ENCODE measurements at places on chromosomes 2 and 18.
A peak's percentile ranks its signal among the peaks of the same experiment; 100 is the strongest.

- peak overlapping the region; percentile 10 for H3K27ac ChIP-seq
- peak; percentile 49 for ATAC-seq
- no peak overlapping the region for H3K4me3 ChIP-seq
- peaks cover 6% of the 10 kb centered on the region for H3K27me3 ChIP-seq
These were observed 71.7 kb downstream of the HS1BP3 start for GRCh38 chr2:20578895-20579825.

- H3K4me3 ChIP-seq, result peak overlapping the region; percentile 90
- peak overlapping the region; percentile 79 for H3K27ac ChIP-seq
- ATAC-seq, result peak; percentile 87
- H3K27me3 ChIP-seq, result no peaks in the 10 kb centered on the region
These were observed 901 bp downstream of the ICA1L start for GRCh38 chr2:202870431-202871299.

DNA sequence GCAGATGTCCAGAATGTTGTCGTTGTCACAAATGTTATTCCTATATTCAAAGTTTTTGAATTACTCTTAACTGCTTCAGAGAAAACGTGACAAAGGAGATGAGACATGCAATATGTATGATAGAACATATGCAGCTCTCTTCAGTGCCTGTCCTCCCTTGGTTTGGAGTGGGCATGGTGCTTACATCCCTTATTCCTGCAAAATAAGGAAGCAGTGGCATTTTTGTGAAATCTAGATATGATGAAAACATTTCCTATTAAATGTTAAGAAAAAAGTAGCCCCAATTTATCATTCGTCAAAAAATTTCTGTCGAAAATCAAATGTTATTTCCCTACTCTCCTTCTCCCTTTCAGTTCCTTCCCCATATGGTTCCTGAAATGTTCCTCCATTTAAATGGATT lies 457.5 kb upstream of the FANCL start:
- peaks cover 6% of the 10 kb centered on the region for H3K4me1 ChIP-seq
- no peak overlapping the region for H3K27ac ChIP-seq
- H3K36me3 ChIP-seq, result no peaks in the 10 kb centered on the region
- ATAC-seq, result no peak
- H3K27me3 ChIP-seq, result no peaks in the 10 kb centered on the region

- no peak overlapping the region for H3K27ac ChIP-seq
- ATAC-seq, result no peak
- H3K36me3 ChIP-seq, result no peaks in the 10 kb centered on the region
These were observed 361.0 kb upstream of the TMEFF2 start for GRCh38 chr2:192555740-192556139.

- no peaks in the 10 kb centered on the region for H3K4me1 ChIP-seq
- no peak overlapping the region for H3K4me3 ChIP-seq
- no peak overlapping the region for H3K27ac ChIP-seq
These were observed 32.7 kb upstream of the SPRED2 start for GRCh38 chr2:65465124-65465523.

DNA sequence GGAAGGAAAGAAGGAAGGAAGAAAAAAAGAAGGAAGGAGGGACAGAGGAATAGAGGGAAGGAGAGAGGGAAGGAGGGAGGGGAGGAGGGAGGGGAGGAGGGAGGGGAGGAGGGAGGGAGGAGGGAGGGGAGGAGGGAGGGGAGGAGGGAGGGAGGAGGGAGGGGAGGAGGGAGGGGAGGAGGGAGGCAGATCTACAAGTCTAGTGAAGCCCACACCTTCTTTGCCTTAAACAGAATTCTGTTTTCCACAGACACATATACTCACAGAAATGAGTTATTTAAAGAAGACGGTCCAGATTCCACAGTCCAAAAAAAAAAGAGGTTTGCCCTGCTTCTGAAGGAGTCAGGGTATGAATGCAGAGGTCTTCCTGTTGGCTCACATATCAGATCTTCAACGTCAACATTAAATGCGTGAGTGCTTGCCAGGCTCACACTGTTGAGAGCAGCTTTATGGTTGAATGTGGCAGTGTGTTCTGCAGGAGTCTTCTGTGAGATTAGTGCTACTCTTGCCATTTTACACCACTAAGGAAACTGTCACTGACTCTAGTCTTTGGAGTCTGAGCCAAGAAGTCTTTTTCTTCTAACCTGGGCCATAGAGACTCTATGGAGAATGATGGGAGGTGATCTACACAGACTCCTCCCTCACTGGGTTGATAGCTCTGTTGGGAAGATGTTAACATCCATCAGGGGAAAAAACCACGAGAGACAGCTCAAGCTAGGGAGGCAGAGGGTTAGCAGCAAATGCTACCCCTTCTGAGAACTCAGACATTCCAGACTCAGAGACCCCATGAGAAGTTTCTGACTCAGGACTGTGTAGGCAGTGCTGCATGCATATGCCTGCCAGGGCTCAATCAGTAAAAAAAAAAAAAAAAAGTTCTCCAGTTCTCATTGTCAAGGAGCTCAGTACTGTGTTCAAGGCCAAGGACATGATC lies 23.3 kb downstream of the PAX8 start:
- H3K27ac ChIP-seq, result no peak overlapping the region
- ATAC-seq, result no peak
- no peak overlapping the region for H3K4me3 ChIP-seq
- H3K4me1 ChIP-seq, result peaks cover 20% of the 10 kb centered on the region
- peaks cover 27% of the 10 kb centered on the region for H3K36me3 ChIP-seq

- H3K27ac ChIP-seq, result no peak overlapping the region
- no peaks in the 10 kb centered on the region for H3K36me3 ChIP-seq
- H3K4me1 ChIP-seq, result no peaks in the 10 kb centered on the region
- H3K4me3 ChIP-seq, result peak overlapping the region; percentile 30
These were observed 31.2 kb upstream of the ALKAL2 start for GRCh38 chr2:319059-319600.

DNA sequence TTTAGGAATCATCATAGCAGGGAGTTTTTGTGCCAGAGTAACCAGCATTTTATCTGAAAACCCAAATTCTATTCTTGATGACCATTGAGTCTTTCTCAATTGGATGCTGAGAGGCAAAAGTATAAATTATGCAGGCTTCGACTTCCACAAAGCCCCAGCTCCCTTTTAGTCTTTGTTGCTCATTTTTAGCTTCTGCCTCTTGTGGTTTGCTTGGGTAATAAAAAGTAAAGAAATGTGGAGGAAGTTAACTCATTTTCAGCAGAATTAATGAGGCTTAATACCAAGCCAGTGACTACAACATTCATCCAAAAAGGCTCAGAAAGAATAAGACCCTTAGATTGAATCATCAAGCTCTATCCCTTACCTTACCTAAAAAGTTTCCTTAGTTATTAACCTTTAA lies 18.6 kb downstream of the ERMN start:
- no peaks in the 10 kb centered on the region for H3K36me3 ChIP-seq
- H3K27me3 ChIP-seq, result no peaks in the 10 kb centered on the region
- H3K4me1 ChIP-seq, result no peaks in the 10 kb centered on the region
- no peak for ATAC-seq
- H3K4me3 ChIP-seq, result no peak overlapping the region

- H3K27ac ChIP-seq, result peak overlapping the region; percentile 95
- peak overlapping the region; percentile 98 for H3K4me3 ChIP-seq
- no peaks in the 10 kb centered on the region for H3K27me3 ChIP-seq
- H3K36me3 ChIP-seq, result peaks cover 8% of the 10 kb centered on the region
These were observed 25.8 kb upstream of the TMEM182 start for GRCh38 chr2:102736110-102736409.

- no peak for ATAC-seq
- H3K27ac ChIP-seq, result no peak overlapping the region
- H3K36me3 ChIP-seq, result no peaks in the 10 kb centered on the region
These were observed 1807.0 kb downstream of the SUCLG1 start for GRCh38 chr2:82652117-82652516.

- no peaks in the 10 kb centered on the region for H3K27me3 ChIP-seq
- peaks cover 16% of the 10 kb centered on the region for H3K36me3 ChIP-seq
- peak; percentile 66 for ATAC-seq
- H3K27ac ChIP-seq, result no peak overlapping the region
These were observed 23.6 kb downstream of the FZD5 start for GRCh38 chr2:207746131-207746530.

DNA sequence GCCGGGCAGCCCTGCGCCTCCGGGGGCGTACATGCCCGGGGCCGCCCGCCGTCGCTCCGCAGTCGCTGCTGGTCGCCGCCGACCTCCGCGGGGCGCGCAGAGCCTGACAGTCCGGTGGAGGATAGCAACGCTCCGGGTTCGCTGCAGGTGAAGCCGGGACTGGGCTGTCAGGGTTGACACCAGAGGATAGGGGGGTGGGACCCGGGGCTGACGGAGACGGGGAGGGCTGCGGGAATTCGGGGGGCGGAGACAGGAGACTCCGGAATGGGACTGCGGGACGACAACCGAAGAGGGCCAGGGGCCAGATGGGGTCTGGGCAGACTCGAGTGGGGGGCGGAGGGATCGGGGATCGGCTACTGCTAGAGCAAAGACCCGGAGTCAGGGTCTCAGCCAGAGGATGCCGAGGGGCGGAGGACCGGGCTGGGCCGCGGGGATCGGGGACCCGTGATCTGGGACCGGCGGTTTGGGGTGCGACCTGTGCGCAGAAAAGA lies 403 bp downstream of the TMEM127 start:
- H3K27ac ChIP-seq, result peak overlapping the region; percentile 87
- no peaks in the 10 kb centered on the region for H3K27me3 ChIP-seq
- H3K4me3 ChIP-seq, result peak overlapping the region; percentile 99
- peak; percentile 47 for ATAC-seq
- peaks cover 51% of the 10 kb centered on the region for H3K4me1 ChIP-seq
- H3K36me3 ChIP-seq, result peaks cover 27% of the 10 kb centered on the region

GRCh38 chr2:196849895-196850294 lies 40.7 kb upstream of the C2orf66 start:
- peaks cover 6% of the 10 kb centered on the region for H3K4me1 ChIP-seq
- H3K27ac ChIP-seq, result no peak overlapping the region
- no peak for ATAC-seq
- no peaks in the 10 kb centered on the region for H3K27me3 ChIP-seq
- H3K36me3 ChIP-seq, result peaks cover 10% of the 10 kb centered on the region

DNA sequence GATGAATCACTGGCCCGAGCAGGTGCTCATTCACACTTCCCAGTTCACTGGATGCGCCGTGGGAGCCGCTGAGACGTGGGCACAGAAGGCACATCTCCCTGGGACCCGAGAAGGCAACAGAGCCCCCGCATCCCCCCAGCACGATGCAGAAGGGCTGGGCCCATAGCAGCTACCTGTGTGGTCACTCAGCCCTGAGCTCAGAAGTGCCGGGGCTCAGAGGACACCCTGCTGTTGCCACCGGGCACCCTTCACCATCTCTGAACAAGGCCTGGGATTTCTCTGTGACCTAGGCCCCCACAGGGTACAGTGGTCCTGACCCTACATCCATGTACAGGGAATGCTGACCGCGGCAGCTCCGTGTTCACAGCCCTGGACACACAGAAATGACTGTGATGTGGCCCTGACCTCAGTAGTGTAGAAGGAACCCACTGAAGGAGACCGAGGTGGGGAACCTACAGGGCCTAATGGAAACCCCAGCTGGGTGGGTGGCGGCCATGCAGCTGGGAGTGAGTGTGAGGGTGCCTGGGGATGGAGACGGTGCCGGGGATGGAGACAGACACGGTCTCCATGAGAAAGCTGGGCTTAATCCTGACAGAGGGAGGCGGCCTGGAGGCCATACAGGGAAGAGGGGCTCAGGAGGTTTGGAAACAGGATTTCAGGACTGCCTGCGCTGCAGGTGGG lies 111.9 kb upstream of the OTOS start:
- H3K27me3 ChIP-seq, result peaks cover 46% of the 10 kb centered on the region
- ATAC-seq, result no peak
- no peak overlapping the region for H3K27ac ChIP-seq
- no peaks in the 10 kb centered on the region for H3K36me3 ChIP-seq
- no peaks in the 10 kb centered on the region for H3K4me1 ChIP-seq

GRCh38 chr2:132811148-132811915 lies 141.3 kb upstream of the LYPD1 start:
- no peaks in the 10 kb centered on the region for H3K36me3 ChIP-seq
- no peak for ATAC-seq
- no peak overlapping the region for H3K4me3 ChIP-seq
- no peaks in the 10 kb centered on the region for H3K4me1 ChIP-seq

GRCh38 chr2:85158559-85159273 lies 25.5 kb downstream of the TCF7L1 start:
- peaks cover 17% of the 10 kb centered on the region for H3K27me3 ChIP-seq
- no peak overlapping the region for H3K27ac ChIP-seq
- H3K4me1 ChIP-seq, result no peaks in the 10 kb centered on the region
- ATAC-seq, result no peak

DNA sequence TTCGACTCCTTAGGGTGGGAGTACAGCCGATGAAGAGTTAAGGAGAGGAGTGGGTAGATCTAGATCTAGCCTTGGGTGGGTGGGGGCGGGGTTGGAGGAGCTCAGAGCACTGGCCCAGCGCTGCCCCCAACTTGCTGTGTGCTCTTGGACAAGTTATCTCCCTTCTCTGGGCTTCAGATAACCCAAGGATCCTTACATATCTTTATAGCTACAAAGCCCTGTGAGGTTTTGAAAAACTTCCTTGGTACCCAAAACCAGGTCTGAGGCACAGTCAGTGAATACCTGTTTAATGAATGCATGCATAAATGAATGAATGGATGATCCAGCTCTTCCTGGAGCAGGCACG lies 1.3 kb upstream of the ODC1 start:
- H3K4me1 ChIP-seq, result peaks cover 25% of the 10 kb centered on the region
- H3K4me3 ChIP-seq, result peak overlapping the region; percentile 78
- H3K27me3 ChIP-seq, result no peaks in the 10 kb centered on the region
- no peak for ATAC-seq
- peaks cover 6% of the 10 kb centered on the region for H3K36me3 ChIP-seq

DNA sequence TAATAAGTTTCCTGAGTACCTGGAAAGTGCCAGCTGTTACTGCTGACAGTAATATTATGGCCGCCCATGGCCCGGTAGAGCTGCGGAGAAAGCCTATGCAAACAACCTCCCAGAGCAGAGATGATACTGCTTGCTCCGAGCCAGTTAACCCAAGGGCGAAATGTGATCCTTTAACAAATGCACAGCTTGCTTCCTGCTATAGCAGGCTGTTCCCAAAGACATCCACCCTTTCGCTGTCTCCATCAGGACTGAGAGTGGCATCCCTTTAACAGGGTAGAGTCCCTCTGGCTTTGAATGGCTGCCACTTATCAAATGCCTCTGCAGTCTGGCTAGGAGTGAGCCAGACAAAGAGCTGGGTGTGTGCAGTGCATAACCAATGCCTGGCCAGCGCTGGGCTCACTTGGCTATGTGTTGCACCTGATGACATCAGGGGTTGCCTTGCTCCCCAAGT lies 69.7 kb upstream of the DAPL1 start:
- no peaks in the 10 kb centered on the region for H3K4me1 ChIP-seq
- H3K36me3 ChIP-seq, result no peaks in the 10 kb centered on the region
- H3K4me3 ChIP-seq, result no peak overlapping the region
- no peak for ATAC-seq
- peaks cover 10% of the 10 kb centered on the region for H3K27me3 ChIP-seq

DNA sequence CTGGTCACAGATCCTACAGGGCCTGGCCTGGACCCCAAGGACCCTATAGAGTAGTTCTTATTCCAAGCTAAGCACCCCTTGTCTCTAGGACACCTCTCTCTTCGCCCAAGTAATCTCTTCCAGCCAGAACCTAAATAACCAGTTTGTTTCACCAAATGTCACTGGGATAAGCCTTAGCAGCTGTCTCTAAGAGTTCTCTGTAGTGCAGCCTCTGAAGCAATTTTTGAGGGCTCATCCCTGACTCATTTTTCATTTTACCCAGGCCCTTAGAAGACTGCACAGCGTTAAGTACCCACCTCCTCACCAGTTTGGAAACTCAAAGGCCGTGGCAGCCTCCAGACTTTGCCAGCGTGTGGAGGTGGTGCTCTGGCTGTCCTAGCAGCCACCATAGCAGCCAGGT lies 290.1 kb upstream of the SIX2 start:
- H3K27ac ChIP-seq, result no peak overlapping the region
- no peaks in the 10 kb centered on the region for H3K36me3 ChIP-seq
- no peak for ATAC-seq
- H3K4me1 ChIP-seq, result no peaks in the 10 kb centered on the region
- H3K27me3 ChIP-seq, result peaks cover 50% of the 10 kb centered on the region

GRCh38 chr2:42865884-42866881 lies 73.8 kb upstream of the HAAO start:
- ATAC-seq, result no peak
- H3K27ac ChIP-seq, result no peak overlapping the region
- H3K36me3 ChIP-seq, result peaks cover 7% of the 10 kb centered on the region
- H3K4me1 ChIP-seq, result no peaks in the 10 kb centered on the region
- H3K27me3 ChIP-seq, result no peaks in the 10 kb centered on the region
